GM04504 (cell line): ENCODE measurements at places on chromosomes 13 and 19.

GRCh38 chr13:85993567-85993966 lies 194.3 kb upstream of the SLITRK6 start:
- no peak for DNase-seq

DNA sequence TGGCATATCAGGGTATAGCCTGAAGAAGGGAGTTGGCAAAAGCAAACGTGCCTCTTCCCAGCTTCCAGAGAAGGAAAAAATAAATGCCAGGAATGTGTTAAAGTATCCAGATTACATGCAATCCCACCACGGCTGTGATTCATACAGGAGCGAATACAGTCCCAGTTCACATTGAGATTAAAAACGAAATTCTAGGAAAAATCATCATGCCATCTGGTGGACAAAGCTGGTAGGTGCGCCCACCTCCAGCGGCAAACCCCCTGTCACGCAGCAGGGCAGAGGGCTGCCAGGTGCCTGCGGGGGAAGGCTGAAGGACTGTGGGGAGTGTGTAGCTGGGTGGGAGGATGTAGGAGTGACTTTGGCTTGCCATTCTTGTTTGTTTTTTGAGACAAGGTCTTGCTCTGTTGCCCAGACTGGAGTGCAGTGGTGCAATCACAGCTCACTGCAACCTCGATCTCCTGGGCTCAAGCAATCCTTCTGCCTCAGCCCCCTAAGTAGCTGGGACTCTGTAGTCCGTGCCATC lies 6.4 kb upstream of the DMWD start:
- DNase-seq = peak; percentile 67

GRCh38 chr13:19618977-19619376 lies 14.5 kb upstream of the MPHOSPH8 start:
- no peak for DNase-seq

GRCh38 chr13:50898338-50898737 lies 11.3 kb upstream of the RNASEH2B start:
- DNase-seq = no peak

DNA sequence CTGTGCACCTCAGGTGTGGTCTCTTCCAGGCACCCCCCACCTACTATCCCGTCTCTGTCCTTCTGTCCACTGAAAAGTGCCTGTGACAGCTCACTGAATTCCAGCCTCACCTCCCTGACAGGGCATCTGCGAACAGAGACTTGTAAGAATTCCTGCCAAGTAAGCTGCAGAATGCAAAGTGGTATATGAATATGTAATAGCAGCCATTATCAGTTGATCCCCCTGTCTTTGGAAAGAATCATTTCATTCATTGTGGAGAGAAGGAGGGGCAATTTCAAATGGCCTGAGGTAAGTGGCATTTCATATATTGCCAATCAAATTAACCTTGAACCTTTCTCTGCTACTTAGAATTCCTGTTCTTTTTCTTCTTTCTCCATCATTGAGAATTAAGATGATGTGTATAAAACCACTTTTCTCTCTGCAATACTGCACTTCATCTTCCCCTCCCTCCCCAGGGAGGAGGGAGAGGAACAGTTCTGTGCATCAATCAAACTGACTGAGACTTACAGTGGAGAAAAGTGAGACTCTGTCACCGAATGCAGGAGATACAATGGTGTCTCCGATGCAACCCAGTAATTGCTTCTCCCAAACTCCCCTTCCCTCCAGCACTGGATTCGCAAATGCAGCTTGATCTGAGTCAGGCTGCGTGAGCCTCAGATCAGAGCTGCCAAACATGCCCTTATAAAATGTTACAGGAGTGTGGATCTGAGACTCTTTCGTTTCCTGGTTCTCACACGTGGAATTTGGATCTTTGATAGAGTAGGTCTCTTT lies 91.7 kb downstream of the SLC10A2 start:
- no peak for DNase-seq

- DNase-seq = no peak
These were observed 14.4 kb upstream of the SACS start for GRCh38 chr13:23447927-23448326.

DNA sequence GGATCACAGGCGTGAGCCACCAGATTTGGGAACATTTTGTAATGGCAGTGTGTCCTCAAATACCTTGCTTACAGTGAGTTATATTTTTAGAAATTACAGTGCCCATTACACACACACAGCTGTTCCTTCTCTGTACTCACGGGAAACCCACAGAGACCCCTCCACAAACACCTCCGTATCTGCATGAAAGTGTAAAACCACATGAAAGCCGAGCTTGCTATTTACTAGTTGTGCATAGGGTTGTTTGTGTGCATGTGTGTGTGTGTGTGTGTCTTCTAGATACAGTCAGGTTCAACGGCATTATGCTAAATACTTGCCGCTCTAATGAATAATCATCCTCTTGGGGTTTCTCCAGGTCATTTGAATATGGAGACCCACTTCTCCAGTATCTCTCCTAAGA lies 22.3 kb upstream of the LILRA2 start:
- DNase-seq = no peak

GRCh38 chr13:43783820-43784219 lies 3.0 kb downstream of the ENOX1 start:
- no peak for DNase-seq

GRCh38 chr13:113553511-113554332 lies 30.8 kb upstream of the TFDP1 start:
- no peak for DNase-seq

- DNase-seq = no peak
These were observed 6.2 kb downstream of the PPP1R15A start for GRCh38 chr19:48878196-48879024.
